ENCODE measurements at places on chromosomes 11 and 22.

DNA sequence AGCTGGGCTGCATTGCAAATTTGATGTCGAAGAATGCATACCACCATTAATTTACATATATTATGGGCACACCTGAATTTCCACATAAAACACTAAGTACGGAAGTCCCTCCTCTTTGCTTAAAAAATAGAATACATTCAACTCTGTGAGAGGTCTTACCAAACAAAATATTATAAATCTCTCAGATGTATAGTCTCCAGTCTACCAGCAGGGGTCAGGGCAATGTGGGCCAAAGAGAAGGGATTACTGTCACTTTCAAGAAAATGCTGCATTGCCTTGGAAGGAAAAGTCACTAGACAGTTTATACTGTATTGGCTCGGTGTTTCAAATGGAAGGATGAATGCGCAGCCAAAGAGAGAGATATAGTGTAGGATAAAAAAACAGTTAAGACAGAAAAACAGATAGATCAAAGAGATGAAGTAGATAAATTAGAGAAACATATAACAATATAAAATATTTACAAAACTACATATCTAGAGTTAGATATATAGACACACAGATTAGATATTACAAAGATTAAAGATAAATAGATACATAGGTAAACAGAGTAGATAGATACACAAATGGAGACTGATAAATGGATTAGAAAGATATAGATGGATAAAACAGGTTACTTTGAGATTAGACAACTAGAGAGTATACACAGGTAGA lies 20.9 kb downstream of the SERGEF start:
- DNase-seq = no peak

- DNase-seq = no peak
These were observed 51.3 kb downstream of the AASDHPPT start for GRCh38 chr11:106128740-106129139.

DNA sequence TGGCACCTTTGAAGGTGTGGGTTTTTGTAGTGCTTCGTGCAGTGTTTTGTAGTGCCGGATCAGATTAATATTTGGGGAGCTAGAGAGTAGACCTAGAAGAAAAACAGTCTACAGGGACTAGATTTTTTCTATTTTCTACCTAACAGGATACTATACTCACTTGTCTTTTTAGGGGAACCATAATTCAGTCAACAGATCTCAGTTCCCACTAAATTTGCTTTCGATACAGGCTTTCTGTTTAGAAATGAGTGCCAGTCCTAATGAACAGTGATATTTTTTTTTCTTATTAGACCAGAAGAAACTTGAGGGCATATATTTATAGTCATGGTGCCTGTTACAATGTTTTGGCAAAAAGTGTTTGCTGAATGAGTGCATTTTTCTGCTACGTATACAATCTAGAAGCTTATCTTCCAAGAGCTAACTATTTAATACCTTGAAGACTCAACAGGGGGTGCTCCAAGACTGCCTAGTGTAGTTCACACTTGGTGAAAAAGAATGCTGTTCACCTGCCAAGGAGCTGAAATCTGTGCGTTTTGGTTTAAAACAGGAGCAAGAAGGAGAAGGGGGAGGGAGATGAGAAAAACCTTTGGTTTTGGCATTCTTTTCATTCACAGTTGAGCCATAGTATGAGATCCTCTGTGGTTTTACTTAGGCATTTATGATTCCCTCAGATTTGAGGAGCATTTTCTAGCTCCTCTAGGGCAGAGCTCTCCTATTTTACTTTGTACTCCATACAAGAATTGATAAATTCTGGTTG lies 44.9 kb upstream of the VSTM5 start:
- peak; percentile 85 for DNase-seq

GRCh38 chr11:12771875-12772274 lies 97.7 kb downstream of the TEAD1 start:
- no peak for DNase-seq

DNA sequence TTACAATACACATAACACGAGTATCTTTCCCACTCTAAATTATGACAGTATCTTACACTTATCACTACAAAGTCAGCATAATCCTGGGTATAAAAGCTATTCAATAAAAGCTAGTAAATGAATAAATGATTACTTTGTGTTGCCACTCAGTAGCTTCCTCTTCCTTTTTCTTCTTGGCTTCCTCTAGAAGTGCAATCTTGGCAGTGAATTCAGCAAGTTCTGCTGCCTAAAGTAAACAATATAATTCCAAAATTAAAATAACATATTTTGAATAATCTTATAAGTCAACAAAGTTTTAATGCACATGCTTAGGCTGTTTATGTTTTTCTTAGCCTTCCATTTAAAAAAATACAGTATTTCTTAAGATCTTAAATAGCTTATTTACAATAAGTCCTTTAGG lies 60.4 kb downstream of the RDX start:
- no peak for DNase-seq

- no peak for DNase-seq
These were observed 363.6 kb downstream of the BRD1 start for GRCh38 chr22:49464037-49464436.

- DNase-seq = no peak
These were observed at the start of gene PGGHG for GRCh38 chr11:288478-289397. Gene PGGHG, plus strand, starts transcription at chr11:289126. Its CDS starts 691 bp downstream, at chr11:289817.

DNA sequence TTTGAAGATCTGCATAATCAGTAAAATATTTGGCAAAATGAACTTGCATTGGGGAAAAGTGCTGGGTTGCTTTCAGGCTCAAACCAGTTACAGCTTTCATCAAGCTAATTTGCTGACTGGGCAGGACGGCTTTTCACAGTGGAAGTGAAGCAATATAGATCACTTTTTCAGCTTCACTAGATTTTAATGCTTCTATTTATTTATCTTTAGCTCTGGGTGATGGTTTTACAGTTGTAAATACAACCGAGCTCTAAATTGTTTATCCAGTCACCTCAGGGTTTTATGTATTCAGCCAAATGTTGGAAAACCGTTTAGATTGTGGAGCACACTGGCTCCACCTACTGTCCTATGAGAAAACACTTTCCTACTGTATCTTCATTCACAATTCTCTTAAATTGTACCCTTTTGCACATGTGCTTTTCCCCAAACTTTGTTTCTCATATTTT lies 58.2 kb downstream of the ACER3 start:
- peak; percentile 32 for DNase-seq

Data from AG09309 (cell line).